ENCODE measurements at places on chromosomes 7 and 10.

GRCh38 chr7:46853451-46853850, 728.5 kb downstream of the TNS3 start:
- DNase-seq: no peak

DNA sequence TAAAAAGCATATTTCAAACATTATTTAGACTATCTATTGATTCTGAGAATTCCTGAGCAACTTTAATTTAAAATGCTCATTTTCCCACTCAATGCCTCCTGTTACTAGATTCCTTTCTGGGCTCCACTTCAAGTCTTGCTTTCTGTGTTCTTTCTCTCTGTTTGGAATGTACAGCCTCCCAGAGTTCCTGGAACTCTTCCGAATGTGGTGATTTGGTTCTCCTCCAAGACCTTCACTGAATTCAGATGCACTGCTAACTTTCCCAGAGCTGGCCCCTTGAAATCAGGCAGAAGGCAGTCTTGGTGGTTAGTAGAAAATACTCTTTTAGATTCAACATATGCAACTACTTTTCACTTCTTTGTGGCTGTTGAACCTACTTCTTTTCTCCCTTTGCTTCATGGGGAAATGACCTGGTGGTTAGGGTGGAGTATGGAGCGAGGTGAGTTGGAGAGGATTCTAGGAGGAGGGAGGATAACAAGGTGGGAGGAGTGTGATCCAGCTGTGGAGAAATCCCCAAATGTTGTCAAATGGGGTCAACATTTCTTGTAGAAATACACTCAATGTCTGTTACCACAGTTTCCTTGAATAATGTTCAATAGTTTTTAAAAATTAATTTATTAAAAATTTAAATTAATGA, 27.9 kb upstream of the CCDC7 start:
- no peak for DNase-seq

- DNase-seq: no peak
Observed at GRCh38 chr10:69816521-69816920, 14.8 kb downstream of the COL13A1 start.

GRCh38 chr7:148241700-148242293, 348.8 kb upstream of the C7orf33 start:
- DNase-seq: no peak

DNA sequence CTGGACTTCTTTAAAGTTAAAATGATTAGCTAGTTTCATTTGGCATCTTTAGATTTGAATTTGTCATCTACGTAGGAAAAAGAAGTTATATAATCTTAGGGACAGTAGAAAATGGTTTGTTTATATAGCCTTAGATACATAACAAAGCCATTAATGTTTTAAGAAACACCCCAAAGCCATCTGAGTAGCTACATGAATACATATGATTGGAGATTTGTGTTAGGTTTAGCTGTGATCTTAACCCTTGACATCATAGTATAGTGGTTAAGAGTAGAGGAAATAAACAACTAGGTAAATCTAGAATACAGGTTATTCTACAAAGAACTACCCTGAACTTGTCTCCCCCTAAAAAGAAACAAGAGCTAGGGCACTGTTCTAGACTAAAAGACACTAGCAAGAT, 18.1 kb downstream of the SAMD8 start:
- DNase-seq: no peak

DNA sequence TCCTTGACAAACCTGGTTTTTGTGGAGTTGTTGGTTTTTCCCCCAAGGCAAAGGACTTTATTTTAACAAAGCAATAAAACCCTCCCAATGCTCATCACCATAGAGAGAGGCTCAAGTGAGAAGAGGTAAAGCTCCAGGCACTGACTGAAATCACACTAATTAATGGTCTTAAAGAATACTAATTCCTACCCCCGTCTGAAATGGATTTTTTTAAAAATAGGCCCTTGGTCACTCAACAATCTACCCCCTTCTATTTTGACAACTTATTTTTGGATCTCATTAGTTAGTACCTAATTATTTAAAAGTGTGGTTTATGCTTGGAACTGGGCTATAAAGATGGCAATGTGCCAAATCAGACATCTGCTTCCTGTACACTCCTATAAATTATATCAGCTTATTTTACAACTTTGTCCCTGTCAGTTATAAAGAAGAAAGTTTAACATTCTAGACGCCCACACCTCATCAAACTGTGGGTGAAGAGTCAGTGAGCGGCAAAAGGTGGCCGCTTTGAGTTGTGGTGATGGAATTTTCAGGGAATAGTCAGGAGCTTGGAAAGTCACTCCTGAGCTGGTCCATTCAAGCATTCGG, 10.6 kb downstream of the GLI3 start:
- no peak for DNase-seq

- no peak for DNase-seq
Observed at GRCh38 chr10:113151190-113151666, 201.2 kb downstream of the TCF7L2 start.

GRCh38 chr7:84941291-84941690, 245.6 kb downstream of the SEMA3D start:
- DNase-seq: no peak

GRCh38 chr10:96720422-96721206, at the start of gene PIK3AP1:
Gene PIK3AP1, minus strand, starts transcription at chr10:96720514. Its CDS starts 120 bp downstream, at chr10:96720394.
- peak; percentile 27 for DNase-seq

- no peak for DNase-seq
Observed at GRCh38 chr10:79031723-79032122, 37.0 kb upstream of the ZMIZ1 start.

- no peak for DNase-seq
Observed at GRCh38 chr7:68121655-68122054, 1125.0 kb downstream of the TYW1 start.

DNA sequence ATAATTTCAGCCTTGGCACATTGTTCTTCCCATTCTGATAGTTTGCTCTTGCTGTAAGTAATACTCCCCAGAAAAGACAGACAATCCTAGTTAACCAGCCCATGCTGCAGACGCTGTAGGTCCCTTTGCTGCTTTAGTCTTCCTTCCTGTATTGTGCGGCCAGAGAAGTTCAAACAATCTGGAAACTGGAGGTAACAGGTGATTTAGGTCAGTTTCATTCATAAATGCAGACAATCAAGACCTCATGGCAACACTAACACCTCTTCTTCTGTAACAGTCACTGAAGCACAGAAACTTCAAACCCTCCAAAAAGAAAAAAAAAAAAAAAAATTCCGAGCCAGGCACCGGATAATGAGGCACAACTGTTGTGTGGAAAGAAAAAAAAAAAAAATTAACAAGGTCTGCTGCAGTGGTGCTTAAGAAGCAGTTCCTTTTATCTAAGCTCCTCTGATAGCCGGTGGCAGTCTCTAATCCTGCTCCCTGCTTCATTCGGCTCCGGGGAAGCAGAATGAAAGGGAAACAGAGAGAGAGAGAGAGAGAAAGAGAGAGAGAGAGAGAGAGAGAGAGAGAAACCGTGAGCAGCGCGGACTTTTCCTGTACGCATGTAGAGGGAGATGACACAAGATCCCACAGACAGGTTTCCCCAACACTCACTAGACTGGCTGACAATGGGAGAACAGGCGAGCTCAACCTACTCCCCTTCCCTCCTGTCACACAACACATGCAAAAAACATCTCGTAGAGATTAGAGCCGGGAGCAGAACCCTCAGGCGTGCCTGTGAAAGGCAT, at the start of gene SEMA3A:
SEMA3A (minus strand) TSS at position 306 of the 788 bp plus-strand sequence; CDS start at position 103, 203 bp downstream.
- peak; percentile 62 for DNase-seq

Measured in NCI-H2171 (cell line).